ENCODE measurements at places on chromosomes 1 and 21. TPM values are rescaled to one million over a fixed set of nuclear protein-coding genes. Genes with fewer than 3 reads are reported as not detected.
A peak's percentile ranks its signal among the peaks of the same experiment; 100 is the strongest.

DNA sequence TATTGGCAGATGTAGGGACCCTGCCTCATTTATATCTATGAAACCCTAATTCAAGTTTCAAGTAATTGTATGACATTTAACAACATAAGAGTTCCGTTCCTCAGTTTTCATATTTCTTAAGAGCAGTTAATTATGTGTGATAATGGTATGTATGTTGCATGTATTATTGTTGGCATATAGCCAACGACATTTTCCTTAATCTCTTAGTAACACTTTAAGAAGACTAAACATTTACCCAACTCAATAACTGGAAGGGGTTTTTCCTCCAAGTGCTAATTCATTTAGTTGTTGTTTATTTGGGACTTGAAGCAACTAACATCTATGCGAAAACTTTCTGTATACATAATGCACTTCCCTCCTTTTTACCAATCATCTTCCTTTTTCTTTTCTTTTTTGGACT, 1.5 kb upstream of the RALGPS2 start:
- DNase-seq: peak; percentile 36

- DNase-seq: peak; percentile 6
These were observed 278.2 kb downstream of the USP25 start for GRCh38 chr21:16007943-16008342.

DNA sequence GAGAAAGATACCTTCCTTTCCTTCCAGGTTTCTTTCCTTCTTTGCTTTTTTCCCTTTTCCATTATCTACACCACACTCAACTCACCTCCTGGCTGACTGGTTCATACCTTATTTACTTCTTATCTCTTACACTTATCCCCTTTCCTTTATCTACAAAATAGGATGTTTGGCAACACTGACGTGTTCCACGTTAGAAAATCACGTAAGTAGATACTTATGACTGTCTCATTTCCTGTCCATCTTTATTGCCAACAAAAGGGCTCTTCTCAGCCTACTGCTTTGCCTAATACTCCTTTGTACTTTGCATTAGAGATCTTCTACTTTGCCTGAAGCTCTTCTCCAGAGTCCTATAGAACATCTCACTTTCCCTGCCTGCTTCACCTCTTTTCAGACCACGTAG, 25.1 kb downstream of the SYNJ1 start:
- peak; percentile 76 for DNase-seq

- no peak for DNase-seq
These were observed 61.4 kb upstream of the LAX1 start for GRCh38 chr1:203703586-203703985.

The DPT gene
- total RNA-seq: 4.1 TPM

The NUF2 gene
- total RNA-seq: 0.51 TPM

The MMEL1 gene
- 0.33 TPM for total RNA-seq

Data from fibroblast of lung (primary cell).